Activated CD4-positive, alpha-beta memory T cell treated with anti-CD3 and anti-CD28 coated beads for 36 hours (primary cell): ENCODE measurements at places on chromosomes 16 and 17. TPM values are rescaled to one million over a fixed set of nuclear protein-coding genes. Genes with fewer than 3 reads are reported as not detected.

DNA sequence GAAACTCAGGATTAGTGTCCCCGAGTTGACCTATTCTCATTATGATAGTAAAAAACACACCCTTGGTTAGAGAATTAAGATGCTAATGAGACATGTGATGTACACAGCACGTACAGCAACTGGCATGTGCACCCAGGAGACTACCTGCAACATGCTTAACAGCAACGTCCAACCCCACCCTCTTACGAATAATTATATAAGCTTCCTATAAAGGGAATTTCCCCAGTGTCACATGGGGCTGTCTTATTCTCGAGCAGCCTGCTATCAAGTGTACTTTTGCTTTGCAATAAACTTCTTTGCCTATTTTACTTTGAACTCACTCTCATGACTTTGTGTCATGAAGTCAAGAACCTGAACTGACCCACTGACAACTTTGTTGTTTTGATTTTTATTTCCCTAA is 62.4 kb upstream of the PMFBP1 start:
- no peaks in the 10 kb centered on the region for H3K4me1 ChIP-seq
- H3K36me3 ChIP-seq = no peaks in the 10 kb centered on the region
- no peak for DNase-seq

MFAP4 gene
- not detected for total RNA-seq

DNA sequence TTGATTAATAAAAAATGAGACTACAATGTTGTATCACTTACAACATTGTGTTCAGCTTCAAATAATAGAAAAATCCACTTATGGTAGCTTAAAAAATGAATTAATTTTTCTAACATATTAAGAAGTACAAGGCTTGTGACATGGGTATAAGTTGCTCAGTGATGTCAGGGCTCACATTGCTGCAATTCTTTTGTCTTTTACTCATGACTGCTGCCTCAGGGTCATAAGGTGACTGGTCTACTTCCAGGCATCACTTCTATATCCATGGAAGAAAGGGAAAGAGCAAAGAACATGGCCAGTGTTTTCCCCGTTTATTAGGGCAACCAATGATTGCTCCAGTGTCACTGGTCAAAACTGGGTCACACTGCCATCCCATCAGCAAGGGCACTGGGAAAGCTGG is 295.3 kb downstream of the MAP2K4 start:
- no peaks in the 10 kb centered on the region for H3K4me1 ChIP-seq
- no peak overlapping the region for H3K4me3 ChIP-seq
- no peaks in the 10 kb centered on the region for H3K36me3 ChIP-seq
- H3K27ac ChIP-seq = no peak overlapping the region
- no peak for DNase-seq
- no peaks in the 10 kb centered on the region for H3K27me3 ChIP-seq

HSF5 gene
- total RNA-seq = 2.9 TPM

DNA sequence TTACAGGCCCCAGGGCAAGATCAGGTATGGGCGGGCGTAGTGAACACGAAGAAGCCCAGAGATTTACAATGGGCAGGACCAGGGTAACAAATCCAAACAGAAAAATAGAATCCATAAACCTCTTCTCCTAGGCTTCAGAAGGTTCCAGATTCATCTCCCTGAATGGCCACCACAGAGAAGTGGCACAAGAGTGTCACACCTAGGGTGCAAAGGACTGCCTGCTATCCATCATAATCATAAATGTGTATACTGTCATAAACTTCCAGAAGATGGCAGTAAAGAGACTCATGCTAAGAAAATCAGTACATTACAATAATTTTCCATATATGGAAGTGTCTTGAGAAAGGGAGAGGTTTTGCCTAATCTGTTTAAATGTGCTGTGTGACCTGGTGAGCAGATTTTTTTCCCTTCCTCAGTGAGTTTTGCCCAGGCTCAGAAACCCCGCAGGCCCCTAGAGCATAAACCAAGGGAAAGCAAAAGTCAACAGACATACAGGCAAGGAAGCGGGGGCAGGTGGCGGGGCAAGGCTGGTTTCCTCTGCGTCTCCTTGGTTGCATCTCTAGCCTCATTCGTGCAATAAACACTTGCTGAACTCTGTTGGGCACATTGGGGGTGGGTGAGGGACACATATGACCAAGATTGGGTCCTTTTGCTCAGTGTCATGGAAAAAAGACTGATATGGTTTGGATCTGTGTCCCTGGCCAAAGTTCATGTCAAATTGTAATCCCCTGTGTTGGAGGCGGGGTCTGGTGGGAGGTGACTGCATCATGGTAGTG is 92.0 kb upstream of the CDH5 start:
- peaks cover 12% of the 10 kb centered on the region for H3K27me3 ChIP-seq
- peak; percentile 26 for DNase-seq
- peaks cover 8% of the 10 kb centered on the region for H3K4me1 ChIP-seq
- no peaks in the 10 kb centered on the region for H3K36me3 ChIP-seq

GRCh38 chr16:79839466-79840341 is 239.2 kb upstream of the MAF start:
- H3K4me1 ChIP-seq = peaks cover 25% of the 10 kb centered on the region
- H3K4me3 ChIP-seq = no peak overlapping the region
- H3K27ac ChIP-seq = no peak overlapping the region
- H3K36me3 ChIP-seq = no peaks in the 10 kb centered on the region

- no peak overlapping the region for H3K27ac ChIP-seq
- H3K4me1 ChIP-seq = no peaks in the 10 kb centered on the region
These were observed 173.8 kb downstream of the CDH11 start for GRCh38 chr16:64948056-64948455.

- no peaks in the 10 kb centered on the region for H3K4me1 ChIP-seq
- H3K36me3 ChIP-seq = peaks cover 2% of the 10 kb centered on the region
- no peaks in the 10 kb centered on the region for H3K27me3 ChIP-seq
- H3K4me3 ChIP-seq = no peak overlapping the region
These were observed 82.1 kb downstream of the OR1D5 start for GRCh38 chr17:2981325-2981724.

DNA sequence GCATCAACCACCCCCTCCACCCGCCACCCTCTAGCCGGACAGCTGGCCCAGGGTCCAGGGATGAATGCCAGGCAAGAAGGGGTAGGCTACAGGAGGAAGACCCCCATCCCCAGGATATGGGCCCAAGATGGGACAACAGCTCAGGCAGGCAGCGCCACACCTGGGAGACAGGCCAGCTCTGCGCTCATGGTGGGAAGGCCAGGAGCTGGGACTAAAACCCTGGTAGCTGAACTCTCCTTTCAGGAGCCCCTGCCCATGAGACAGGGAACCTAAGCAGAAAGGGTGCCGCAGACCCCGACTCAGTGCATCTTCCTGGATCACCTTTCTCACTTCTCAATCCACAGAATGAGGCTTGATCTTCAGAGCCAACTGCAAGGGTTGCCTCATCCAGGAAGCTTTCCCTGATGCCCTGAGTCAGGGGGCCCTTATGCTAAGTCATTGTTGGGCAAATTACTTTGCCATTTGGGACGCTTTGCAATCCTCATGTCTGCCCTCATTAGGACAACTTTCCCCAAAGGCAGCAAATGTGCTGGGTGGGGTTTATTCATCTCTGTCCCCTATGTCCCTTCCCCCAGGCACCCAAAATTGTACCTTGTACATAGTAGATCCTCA is 9.0 kb downstream of the ZDHHC1 start:
- H3K27ac ChIP-seq = no peak overlapping the region
- no peaks in the 10 kb centered on the region for H3K4me1 ChIP-seq
- H3K27me3 ChIP-seq = peaks cover 9% of the 10 kb centered on the region
- DNase-seq = no peak
- H3K36me3 ChIP-seq = no peaks in the 10 kb centered on the region

CACNG3 gene
- total RNA-seq = not detected

DNA sequence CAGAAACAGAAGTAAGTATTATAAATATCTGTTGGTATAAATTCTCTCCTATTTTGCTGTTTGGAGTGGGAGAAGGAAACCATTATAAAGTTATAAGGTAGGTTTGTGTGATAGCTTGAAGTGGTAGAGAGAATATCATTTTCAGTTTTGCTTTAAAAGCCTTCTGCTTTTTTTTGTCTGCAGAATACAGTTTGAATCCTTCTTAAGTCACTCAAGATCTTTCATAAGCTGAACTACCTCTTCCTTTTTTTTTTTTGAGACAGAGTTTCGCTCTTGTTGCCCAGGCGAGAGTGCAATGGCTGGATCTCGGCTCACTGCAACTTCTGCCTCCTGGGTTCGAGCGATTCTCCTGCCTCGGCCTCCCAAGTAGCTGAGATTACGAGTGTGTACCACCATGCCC is 9.0 kb downstream of the ATAD5 start:
- no peaks in the 10 kb centered on the region for H3K27me3 ChIP-seq
- no peaks in the 10 kb centered on the region for H3K4me1 ChIP-seq
- H3K36me3 ChIP-seq = peaks cover 35% of the 10 kb centered on the region
- no peak overlapping the region for H3K4me3 ChIP-seq

DNA sequence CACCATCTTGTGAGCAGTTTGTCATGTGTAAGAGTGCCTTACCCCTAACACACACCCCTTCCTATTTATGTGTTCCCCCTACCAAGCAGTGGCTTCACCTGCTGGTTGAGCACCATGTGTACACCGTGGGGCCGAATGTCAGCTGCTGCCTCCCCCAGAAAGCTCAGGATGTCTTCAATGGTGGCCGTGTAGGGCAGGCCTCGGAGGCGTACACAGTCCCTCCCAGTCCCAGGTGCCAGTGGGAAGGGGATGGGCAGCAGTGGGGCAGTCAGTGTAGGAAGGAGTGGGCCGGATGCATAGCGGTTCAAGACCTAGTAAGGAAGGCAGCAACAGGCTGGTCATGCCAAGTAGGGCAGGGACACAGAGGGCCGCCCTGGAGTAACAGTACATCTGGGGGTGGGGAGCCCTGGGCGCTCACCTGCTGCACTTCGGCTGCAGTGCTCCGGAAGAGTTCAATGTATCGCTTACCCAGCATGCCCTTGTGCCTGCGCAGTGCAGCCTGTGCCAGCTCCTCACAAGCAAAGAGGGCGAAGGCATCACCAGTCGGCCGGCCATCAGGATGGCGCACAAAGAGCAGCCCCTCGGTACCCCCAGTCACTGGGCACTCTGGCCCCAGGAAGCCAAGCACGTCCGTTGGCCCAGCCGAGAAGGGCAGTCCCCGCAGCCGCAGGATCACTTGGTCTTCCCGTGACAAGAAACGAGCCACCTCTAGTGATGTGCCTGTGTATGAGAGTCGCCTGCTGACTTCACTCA is 4.4 kb downstream of the ESRP2 start:
- H3K36me3 ChIP-seq = peaks cover 4% of the 10 kb centered on the region
- H3K4me3 ChIP-seq = no peak overlapping the region
- H3K27ac ChIP-seq = peak overlapping the region; percentile 30
- H3K4me1 ChIP-seq = peaks cover 30% of the 10 kb centered on the region
- no peaks in the 10 kb centered on the region for H3K27me3 ChIP-seq
- no peak for DNase-seq

DNA sequence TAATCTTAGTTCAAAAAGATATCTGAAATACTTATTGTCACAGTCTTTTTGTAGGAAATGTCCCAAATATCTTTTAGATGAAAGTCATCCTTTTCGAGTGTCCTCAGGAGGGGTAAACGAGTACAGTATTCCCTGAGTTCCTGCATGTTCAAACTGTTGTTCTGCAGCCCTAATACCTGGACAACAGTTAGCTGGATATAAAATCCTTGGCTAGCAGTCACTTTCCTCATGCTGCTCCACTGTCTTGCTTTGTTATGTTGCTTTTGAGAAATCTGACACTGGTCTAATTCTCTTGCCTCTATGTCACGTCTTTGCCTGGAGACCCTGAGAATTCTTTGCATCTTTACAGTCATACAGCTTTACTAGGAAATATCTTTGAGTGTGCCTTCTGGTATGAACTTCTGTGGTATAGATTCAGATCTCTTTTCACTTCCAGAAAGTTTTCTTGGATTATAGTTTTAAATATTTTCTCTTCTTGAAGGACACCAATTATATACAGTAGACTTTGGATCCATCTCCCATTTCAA is 9.5 kb downstream of the MBTD1 start:
- peaks cover 15% of the 10 kb centered on the region for H3K36me3 ChIP-seq
- no peak overlapping the region for H3K4me3 ChIP-seq
- DNase-seq = no peak
- H3K27me3 ChIP-seq = no peaks in the 10 kb centered on the region

GRCh38 chr17:36861531-36861930 is 75.7 kb upstream of the LHX1 start:
- H3K4me1 ChIP-seq = no peaks in the 10 kb centered on the region
- H3K27me3 ChIP-seq = peaks cover 17% of the 10 kb centered on the region
- H3K4me3 ChIP-seq = no peak overlapping the region
- H3K36me3 ChIP-seq = no peaks in the 10 kb centered on the region

DNA sequence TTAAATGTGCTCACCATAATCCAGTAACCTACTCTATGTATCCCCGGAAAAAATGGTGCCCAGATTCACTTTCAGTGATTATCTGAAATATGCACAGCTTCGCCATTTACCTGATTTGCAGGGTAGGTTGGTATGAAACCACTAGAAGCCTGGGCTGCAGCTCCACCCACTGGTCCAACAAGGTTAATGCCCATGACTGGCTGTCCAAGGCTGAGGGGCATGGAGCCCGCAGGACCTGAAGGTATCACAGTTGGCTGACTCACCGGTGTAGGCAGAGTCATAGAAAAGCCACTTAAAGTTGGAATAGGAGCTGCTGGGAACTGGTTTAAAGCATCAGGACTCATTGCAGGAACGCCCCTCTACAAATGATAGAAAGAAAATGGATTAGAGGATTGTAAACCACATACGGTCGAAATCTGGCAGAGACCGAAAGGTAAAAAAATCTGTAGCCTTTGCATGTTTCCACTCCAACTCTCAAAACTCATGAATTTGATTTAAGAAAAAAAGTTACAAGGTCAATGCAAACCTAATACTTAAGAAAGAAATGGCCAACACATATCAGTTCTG is 38.6 kb downstream of the SYNRG start:
- no peak overlapping the region for H3K27ac ChIP-seq
- no peak overlapping the region for H3K4me3 ChIP-seq

- H3K4me3 ChIP-seq = no peak overlapping the region
- no peaks in the 10 kb centered on the region for H3K4me1 ChIP-seq
- no peak overlapping the region for H3K27ac ChIP-seq
These were observed 154.3 kb upstream of the ZFHX3 start for GRCh38 chr16:73202161-73202729.

DNA sequence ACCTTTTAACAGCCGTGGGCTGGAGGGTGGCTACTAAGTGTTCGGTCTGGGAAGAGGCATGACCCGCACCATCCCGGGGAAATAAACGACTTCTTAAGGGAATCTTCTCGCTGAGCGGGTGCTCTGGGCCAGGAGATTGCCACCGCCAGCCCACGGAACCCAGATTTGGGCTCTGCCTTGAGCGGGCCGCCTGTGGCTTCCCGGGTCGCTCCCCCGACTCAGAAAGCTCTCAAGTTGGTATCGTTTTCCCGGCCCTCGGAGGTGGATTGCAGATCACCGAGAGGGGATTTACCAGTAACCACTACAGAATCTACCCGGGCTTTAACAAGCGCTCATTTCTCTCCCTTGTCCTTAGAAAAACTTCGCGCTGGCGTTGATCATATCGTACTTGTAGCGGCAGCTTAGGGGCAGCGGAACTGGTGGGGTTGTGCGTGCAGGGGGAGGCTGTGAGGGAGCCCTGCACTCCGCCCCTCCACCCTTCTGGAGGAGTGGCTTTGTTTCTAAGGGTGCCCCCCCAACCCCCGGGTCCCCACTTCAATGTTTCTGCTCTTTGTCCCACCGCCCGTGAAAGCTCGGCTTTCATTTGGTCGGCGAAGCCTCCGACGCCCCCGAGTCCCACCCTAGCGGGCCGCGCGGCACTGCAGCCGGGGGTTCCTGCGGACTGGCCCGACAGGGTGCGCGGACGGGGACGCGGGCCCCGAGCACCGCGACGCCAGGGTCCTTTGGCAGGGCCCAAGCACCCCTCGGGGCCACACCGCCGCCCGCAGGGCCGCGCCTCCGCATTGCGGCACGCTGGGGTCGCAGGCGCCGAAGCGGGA is 3.6 kb upstream of the CBX4 start:
- peaks cover 38% of the 10 kb centered on the region for H3K27me3 ChIP-seq
- peak; percentile 44 for DNase-seq
- H3K27ac ChIP-seq = no peak overlapping the region
- H3K36me3 ChIP-seq = no peaks in the 10 kb centered on the region

- no peak overlapping the region for H3K4me3 ChIP-seq
- no peaks in the 10 kb centered on the region for H3K4me1 ChIP-seq
- H3K27ac ChIP-seq = no peak overlapping the region
- no peaks in the 10 kb centered on the region for H3K36me3 ChIP-seq
- no peaks in the 10 kb centered on the region for H3K27me3 ChIP-seq
These were observed 209.4 kb downstream of the IRX3 start for GRCh38 chr16:54077050-54077821.
